ENCODE measurements at places on chromosomes 5 and 9.
A peak's percentile ranks its signal among the peaks of the same experiment; 100 is the strongest.

DNA sequence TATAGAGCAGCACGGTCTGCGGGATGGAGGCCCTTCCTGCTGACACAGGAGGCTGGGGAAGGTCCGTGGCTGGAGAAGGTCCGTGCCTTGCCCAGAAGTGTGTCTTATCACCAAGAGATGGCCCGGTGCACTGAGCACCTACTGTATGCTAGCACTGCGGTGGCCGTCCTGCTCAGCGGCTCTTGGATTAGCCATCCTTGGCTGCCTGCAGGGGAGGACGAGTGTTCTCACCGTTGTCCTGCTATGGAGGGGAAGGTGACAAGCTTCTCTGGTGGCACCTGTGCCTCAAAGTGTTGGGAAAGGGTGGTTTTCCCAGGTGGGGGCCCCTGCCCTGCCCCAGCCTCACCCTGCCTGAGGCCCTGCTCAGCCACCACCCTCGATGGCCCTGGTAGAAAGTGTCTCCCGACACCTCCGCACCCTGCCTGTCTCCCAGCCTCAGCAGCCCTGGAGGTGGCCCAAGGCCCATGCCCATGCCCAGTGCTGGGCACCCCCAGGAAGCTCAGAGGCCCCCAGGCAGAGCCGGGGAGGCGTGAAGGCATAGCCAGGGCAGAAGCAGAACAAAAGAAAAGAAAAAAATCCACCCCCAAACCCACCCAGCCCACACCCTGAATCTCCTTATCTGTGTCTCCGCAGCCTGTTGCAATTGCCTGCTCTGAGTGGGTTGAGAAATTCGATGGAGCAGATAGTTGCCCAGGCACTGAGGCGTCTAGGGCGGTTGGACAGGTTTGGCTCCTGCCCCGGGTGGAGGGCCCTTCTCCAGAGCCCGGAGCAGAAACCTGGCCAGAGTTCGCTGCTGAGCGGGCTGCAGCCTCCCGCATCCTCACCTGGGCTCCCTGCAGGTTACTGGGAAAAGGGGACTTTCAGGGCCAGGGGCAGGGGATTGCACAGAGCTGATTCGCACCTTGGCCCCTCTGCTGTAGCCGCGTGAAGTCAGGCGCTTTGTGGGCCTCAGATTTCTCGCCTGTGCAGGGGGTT, 30.5 kb downstream of the RXRA start:
- DNase-seq: no peak

GRCh38 chr9:34963552-34963951, 5.5 kb downstream of the PHF24 start:
- no peak for DNase-seq

DNA sequence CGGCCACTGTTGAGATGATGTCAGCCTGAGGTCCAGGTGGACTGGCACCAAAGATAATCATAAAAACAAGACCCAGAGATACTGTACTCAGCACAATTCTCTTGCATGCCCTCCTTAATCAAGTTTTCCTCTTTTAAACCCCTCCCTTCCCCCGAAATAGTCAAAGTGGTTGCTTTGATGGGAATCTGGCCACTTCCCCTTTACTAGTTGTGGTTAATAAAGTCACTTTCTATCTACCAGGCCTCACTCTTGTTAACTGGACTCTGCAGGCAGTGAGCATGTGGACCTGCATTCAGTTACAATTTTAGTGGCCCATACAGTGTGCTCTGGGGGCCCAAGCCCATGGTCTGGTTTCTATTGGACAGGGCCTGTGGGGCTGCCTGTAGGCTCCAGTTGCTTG, 17.5 kb downstream of the FBP2 start:
- no peak for DNase-seq

GRCh38 chr5:181187500-181188213, 17.3 kb downstream of the TRIM7 start:
- no peak for DNase-seq

GRCh38 chr5:60604771-60605170, 95.2 kb downstream of the DEPDC1B start:
- DNase-seq: no peak

DNA sequence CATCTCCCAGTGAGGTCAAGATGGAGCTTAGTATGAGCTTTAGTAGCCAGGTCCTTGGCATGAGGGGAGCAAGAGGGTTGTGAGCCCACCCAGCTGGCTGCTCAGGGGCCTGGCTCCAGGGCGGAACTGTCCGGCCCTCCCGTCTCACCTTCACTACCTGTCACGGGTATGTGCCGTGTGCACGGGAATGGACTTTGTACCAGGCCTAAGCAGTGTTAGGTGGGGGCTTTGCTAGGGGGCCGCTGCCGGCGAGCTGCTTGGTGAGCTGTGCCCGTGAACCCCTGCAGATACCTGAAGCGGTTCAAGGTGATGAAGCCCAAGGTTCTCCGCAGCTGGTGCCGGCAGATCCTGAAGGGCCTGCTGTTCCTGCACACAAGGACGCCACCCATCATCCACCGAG, 46.7 kb downstream of the WNK2 start:
- DNase-seq: no peak

GRCh38 chr5:39570403-39571027, 145.7 kb upstream of the DAB2 start:
- no peak for DNase-seq

- no peak for DNase-seq
Observed at GRCh38 chr5:141904551-141904950, 19.1 kb upstream of the DELE1 start.

DNA sequence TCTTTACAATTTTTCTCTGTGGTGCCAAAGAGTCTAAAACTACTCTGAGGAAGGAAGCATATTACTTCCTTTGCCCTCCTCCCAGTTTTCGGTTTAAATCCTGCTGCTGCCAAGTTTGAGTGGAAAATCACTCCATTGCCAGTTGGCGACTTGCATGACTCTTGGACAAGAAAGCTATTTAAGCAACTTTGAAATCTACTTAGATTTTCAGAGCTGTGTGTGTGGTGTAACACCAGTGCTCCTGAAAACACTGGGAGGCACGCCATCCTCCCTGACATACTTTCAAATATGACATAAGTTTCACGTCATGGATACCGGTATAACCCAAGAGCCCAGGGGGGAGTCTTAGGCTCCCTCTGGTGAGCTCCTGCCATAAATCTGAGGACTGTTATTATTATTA, 83.5 kb upstream of the RIOK2 start:
- no peak for DNase-seq

DNA sequence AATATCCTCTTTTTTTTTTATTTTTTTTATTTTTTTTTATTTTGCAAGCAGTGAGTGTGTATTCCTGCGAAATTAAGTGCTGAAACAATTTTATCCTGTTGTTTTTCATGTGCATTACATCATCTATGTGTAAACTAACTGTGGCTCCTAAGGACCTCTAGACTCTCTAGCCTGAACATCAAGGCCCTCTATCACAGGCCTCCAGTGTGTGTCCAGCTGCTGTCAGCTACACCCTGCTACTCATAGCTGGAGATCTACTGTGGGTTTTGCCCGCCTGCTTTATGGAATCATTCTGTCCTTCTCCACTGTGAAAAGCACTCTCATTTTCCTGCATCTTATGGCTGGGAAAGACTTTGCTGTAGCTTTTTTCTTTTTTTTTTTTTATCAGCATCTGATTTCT, 157.8 kb downstream of the KCTD16 start:
- no peak for DNase-seq

DNA sequence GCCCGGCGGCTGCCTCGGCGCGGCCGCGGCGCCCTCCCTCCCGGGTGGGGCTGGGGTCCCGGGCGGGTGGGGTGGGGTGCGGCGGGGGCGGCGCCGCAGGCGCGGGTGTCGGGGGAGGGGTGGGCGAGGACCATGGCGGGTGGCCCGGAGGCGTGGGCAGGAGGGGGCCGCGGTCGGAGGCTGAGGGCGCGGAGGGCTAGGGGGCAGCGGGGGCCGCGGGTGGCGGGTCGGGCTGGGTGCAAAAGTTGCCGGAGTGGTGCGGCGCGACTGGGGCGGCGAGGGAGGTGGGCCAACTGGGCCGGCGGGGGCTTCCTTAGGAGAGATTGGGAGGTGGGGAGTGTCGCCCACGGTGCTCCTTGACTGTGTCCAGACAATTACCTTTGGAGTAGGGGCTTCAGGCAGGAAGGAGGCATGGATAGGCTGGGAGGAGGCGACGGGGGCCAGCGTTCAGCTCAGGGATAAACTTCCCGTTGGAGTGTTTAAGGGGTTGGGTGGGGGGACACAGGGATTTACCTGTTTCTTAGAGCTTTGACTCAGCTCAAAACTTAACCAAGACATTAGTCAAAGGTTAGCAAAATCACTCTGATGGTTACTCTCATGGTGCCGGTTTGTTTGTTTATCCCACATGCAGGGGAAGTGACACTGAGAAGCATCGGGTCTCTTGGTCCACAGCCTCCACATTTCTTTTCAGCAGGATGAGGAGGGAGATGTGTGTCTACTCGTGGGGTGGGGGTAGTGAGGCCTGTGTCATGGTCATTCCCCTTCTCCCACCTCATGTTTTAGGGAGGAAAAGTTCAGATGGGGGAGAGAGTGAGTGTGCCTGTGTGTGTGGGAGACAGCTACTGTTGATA, 859 bp downstream of the CSNK1G3 start:
- peak; percentile 14 for DNase-seq

GRCh38 chr5:171493646-171494393, 74.4 kb downstream of the FGF18 start:
- DNase-seq: no peak

DNA sequence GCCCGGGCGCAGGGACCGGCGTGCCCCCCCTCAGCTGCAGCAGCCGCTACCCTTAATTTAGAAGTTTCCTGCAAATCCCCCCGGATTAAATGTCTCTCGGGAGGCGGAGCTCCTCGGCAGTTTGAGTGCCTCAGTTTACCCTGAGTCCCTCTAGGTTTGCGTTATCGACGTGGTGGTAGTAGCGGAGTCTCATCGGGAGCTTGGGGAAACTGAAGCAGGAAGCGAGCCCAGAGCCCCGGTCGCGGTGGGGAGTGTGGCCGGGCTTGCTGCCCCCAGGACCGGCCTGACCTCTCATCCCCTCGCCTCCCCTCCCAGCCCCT, 529 bp upstream of the TPM2 start:
- no peak for DNase-seq

DNA sequence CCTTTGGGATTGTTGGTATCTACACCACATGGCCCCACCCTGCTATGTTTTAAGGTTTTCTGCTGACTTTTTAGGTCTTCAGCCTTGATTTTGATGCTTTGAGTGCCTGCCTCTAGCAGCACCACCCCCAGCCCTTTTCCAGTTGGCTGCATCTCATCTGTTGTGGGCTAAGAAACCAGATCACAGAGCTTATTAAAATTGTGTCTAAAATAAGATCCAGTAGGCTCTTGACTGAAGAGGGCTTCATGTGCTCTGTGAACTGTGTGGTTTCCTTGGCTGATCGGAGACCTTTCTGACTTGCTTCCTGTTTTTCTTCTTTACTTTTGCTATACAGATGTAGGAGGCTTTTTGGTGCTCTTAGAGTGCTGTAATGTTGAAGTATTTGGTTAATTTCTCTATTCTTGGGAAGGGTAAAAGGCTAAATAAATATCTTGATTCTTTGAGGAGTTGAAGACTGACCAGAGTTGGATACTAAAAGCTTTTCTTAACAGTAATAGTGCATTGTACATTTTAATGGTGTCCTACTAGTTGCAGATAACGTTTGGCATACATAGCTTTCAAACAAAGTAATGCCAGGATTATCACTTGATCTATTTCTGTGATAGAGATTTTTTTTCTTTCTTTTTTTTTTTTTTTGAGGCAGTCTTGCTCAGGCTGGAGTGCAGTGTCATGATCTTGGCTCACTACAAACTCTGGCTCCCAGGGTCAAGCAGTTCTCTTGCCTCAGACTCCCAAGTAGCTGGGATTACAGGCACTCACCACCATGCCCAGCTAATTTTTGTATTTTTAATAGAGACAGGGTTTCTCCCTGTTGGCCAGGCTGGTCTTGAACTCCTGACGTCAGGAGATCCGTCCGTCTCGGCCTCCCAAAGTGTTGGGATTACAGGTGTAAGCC, 4.5 kb downstream of the UBE2D2 start:
- DNase-seq: peak; percentile 20

- DNase-seq: no peak
Observed at GRCh38 chr5:172133359-172134029, 54.5 kb downstream of the STK10 start.

- no peak for DNase-seq
Observed at GRCh38 chr5:107373549-107374263, 297.0 kb downstream of the EFNA5 start.

DNA sequence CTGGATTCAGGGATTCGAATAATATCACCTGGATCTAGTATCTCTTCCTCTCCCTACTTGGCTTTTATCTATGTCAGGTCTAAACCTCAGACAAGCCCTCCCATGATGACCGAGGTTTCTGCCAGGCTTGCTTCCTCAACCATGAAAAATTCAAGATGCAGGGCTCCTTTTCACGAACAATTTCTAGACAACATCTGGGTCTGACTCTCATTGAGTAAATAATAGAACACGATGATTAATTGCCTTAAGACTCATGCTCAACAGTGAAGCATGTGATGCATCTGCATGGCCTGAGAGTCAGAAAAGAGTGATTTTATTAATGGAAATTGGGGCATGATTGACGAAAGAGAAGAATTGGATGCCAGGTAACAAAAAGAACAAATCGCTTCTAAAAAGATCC, 277.2 kb upstream of the ZNF608 start:
- DNase-seq: no peak

DNA sequence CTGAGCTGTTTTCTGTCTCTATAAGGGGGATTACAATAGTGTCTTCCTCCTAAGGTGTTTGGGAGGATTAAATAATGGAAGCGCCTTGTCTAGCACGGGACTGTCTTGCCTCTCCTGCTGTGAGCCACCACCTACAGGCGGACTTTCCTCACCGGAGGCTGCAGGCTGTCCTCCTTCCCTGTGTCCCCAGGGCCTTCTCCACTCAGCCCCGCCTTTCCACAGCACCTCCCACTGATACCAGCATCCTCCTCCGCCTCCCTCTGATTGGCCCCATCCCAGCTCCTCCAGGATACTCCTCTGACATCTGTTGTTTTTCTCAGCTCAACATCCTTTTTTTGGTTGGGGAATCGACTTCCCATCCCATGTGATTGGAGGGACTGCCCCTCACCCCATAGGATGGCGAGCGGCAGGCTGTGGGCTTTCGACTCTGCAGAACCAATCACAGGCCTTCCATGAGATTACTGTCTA, 851 bp upstream of the ZDHHC12 start:
- DNase-seq: no peak

GRCh38 chr5:90873033-90873517, 314.5 kb downstream of the ADGRV1 start:
- no peak for DNase-seq

DNA sequence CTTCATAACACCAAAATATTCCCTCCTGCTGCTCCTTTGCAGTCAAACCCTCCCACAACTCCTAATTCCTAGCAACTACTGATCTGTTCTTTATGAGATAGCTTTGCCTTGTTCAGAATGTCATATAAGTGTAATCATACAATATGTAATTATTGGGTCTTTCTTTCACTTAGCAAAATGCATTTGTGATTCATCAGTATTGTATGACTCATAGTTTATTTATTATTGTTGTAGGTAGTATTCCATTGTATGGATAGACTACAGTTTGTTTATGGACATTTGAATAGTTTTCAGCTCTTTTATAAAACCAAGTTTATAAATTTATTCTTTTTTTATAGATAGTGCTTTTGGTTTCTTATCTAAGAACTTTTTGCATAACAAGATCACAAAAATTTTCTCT, 468.2 kb upstream of the KIF2A start:
- DNase-seq: no peak
